Upper lobe of left lung (tissue), 6 donors: ENCODE measurements at places on chromosomes 5 and 9.
A peak's percentile ranks its signal among the peaks of the same experiment; 100 is the strongest.

DNA sequence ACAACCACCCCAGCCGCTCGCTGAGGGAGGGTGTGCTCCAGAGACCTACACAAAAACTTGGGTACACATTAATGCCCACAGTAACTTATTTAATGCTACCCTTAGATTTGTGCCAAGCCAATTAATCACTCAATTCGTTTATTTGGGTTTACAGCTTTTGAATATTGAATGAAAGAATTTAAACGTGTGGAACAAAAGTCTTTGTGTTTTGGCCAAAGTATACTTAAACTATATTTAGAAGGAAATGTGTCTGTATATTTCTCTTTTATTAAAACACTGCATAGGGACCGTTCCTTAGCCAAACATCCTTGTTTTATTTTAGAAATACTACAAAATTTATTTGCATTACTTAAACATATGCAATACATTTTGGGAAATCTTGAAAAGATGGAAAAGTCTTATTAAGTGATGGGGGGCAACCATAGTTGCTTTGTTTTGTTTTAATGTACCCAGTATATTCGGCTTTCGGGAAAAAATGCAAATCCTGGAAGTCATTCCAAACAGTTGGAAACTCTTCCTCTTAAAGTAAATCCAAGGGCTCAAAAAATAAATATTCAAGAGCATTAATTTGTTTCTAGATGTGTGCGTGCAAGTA is 11.8 kb downstream of the ZNF608 start:
- DNase-seq: no peak

DNA sequence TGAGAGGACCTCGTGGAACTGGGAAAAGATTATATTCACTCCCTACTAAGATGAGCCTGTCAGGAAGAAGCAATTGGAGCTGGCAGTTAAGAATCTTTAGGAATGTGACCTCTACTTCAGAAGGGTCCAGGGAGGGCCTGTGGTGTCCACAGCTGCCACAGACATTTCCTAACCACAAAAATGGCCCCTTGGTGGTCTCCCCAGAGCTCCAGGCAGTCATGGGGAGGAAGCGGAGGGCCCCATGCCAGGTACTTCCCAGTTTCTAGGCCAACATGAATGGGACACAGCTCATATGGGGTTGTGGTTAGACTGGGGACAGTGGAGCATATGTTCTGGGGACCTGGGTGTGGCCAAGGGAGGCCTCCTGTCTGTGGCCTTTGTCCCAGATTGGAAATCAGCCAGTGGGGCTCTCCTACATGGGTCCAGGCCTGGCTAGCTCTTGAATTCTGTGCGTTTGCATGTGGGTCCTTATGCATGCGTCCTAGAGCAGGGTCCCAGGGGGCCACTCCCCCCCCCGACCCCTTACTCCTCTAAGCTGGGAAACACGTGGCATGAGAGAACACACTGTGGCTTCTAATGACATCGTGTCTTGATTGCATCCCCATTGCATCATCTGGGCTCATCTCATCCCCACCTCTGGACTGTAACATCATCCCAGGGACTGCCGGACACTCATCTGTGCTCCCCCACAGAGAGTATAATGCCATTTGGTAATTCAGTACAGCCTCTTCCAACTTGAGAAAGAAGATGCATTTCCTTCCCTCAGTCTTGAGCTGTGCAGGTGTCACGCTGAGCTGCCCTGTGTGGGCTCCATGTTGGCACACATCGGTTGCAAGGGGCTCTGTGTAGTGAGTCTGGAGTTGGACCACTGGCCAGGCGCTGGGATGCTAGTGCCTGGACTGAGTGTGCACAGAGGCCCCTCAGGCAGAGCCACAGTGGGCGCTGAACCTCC is 31.3 kb downstream of the IRF1 start:
- DNase-seq: peak; percentile 73

GRCh38 chr5:62341783-62342475 is 35.9 kb downstream of the KIF2A start:
- DNase-seq: no peak

GRCh38 chr5:178461004-178461730 is 129.0 kb downstream of the COL23A1 start:
- DNase-seq: no peak

GRCh38 chr5:18686253-18686652 is 1052.0 kb downstream of the TAF11L14 start:
- no peak for DNase-seq

GRCh38 chr9:34381323-34381722 is 4.6 kb upstream of the MYORG start:
- DNase-seq: no peak

DNA sequence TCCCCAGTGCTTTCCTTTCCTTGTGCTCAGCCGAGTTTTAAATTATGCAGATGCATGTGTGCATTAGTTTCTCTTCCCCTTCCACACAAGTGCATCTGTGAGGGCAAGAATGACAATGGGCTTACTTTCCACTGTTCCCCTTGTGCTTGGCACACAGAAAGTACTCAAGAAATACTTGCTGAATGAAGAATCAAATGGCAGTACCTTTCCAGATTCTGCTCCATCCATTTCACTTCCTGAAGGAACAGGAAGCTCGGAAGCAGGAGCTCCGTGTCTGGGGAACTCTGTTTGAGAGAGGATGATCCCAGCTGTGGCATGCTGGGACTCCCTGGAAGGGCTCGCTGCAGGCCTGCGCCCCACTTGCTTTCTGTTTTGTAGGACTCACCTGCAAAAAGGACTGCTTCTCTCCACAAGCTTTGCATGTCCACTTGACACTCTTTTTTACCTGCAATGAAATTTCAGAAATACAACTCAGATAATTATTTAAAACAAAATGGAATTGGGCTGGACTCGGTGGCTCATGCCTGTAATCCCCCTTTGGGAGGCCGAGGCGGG is 5.5 kb downstream of the MRNIP start:
- DNase-seq: no peak

DNA sequence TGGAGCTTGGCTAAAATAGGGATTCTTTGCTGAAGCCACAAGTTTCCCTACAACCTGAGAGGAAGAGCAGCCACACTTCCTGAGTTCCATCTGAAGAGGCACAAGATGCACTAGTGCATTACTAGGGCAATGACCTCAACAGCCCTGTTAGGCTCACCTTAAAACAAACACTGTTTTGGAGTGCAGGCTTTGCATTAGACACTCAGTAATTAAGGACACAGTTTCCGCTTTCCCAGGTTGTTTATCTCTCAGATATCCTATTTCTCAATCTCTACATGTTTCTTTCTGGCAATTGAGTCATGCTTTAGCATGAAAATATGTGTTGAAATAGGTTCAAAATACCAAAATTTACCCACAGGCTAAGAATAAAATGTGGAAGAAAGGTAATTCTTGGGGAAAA is 34.2 kb downstream of the EMB start:
- DNase-seq: no peak

DNA sequence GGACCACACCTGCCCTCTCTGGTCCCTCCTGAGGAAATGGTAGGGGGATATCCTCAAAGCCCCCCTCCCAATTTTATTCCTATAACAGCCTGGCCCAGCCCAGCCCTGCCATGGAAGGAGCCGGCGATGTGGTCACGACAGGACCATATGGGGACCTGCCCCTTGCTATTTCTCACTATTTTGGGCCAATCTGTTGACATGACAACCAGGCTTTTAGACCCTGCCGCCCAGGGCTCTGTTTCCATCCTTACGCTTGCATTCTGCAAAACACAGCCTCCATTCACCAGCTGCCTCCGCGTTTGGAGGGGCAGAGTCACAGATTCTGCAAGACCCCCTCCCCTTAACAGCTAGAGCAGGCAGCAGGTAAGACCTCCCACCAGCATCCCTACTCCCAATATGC is 112.2 kb downstream of the GABBR2 start:
- DNase-seq: no peak

- DNase-seq: no peak
Observed at GRCh38 chr9:4986783-4987182, 1.7 kb downstream of the JAK2 start.

GRCh38 chr5:83149671-83150070 is 72.3 kb downstream of the XRCC4 start:
- no peak for DNase-seq

DNA sequence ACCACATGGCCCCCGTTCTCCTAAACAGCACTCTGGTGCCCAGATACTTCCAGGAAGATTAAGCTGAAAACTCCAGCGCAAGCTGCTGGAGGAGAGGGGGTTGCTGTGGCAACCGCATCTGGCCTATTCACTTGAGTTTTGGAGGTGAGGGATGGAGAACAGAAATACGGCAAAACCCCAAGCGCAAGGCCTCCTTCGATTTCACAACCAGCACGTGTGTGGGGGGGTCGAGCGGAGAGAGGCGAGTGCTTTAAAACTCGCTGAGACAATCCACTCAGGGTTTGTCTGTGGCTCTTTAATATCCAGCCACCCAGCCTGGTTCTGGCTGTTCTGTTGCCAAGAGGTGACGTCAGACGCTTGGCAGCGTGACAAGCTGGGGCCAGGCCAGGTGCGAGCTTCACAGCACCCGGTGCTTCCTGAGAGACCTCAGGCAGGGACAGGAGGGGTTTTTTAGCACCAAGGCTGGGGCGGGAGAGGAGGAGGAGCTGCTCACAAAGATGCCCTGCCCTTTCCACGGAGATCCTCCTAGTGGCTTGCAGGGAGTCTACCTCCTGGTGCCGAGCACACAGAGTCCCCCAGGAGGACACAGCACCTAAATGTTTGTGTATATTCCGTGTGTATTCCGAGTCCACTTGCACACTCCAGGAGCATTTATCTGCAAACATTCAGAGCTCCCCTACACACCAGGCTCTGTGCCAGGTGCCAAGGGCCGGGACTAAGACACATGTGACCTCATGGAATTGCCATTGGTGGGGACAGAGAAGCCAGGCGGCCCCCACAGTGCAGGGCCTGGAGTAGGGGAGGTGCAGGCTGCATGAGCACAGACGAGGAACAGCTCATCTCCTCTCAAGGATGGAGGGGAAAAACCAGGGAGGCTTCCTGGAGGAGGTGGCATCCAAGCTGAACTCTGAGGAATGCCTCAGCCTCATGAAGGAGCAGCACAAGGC is 194.6 kb downstream of the OLFM1 start:
- DNase-seq: peak; percentile 75

DNA sequence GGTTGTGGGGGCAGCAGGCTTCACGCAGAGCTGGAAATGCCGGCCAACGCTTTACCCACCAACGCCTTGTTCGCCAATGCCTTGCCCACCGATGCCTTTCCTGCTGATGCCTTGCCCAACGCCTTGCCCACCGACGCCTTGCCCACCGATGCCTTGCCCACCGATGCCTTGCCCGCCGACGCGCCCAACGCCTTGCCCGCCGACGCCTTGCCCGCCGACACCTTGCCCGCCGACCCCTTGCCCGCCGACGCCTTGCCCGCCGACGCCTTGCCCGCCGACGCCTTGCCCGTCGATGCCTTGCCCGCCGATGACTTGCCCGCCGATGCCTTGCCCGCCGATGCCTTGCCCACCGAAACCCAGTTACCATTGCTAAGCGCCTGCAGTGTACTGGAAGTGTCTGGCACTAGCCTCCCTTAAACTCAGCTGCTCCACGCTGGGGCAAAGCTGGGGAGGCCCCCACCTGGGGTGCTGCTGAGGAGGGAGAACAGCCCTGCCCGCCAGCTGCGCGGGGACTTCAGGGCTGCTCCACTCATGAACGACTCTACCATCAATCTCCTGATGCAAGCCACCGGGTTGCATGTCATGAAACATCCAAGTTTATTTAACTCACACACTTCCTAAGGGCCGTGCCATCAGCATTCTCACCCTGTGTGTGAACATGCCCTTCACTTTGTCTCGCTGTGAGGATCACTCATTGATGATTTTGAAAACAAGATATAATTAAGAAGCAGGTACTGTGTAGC is 1.8 kb downstream of the SLC6A18 start:
- no peak for DNase-seq

DNA sequence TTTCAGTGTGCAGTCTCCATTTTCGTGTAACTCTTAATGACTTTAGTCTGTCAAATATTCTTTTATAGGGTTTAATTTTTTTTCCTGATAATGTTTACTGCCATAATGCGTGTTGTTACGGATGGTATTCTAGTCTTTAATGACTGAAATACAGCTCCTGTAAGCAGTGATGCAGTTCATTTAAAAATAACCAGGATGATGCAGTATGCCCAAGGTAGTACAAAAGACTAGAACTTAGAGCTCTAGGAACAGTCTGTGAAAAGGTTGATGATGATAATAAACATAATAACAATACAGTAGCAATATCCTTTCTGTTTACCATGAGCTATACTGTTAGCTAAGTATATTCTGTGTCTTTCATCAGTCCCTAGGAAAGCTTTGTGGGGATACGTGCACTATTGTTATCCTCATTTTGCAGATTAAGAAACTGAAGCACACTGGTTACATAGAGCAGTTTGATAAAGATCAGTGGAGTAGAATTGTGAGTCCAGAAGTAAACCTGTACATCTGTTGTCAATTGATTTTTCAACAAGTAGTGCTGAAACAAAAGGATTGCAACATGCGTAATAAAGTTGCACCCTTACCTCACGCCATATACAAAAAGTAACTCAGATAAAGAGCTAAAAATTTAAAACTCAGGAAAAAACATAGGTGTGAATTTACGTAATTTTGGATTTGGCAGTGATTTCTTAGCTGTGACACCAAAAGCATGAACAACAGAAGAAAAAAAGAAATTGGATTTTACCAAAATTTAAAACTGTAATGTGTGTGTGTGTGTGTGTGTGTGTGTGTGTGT is 64.5 kb downstream of the MTREX start:
- no peak for DNase-seq

DNA sequence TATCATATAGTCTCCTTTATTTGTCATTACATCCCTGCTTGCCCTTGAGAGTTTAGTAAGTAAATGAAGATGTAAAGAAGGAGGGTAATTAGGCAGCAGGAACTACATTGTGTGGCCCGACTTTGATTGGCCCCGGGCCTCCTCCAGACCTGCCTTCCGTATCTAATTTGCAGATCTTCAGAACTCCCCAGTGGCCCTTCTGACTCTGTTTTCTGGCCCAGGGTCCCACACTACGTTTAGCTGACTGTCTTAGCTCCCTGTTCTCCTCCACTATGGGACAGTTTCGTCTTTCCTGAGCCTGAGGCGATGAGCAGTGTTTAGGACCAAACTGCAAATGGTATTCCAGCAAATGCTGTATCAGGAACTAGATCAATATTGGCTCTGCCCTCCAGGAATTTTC is 21.6 kb upstream of the CTSL start:
- DNase-seq: no peak

DNA sequence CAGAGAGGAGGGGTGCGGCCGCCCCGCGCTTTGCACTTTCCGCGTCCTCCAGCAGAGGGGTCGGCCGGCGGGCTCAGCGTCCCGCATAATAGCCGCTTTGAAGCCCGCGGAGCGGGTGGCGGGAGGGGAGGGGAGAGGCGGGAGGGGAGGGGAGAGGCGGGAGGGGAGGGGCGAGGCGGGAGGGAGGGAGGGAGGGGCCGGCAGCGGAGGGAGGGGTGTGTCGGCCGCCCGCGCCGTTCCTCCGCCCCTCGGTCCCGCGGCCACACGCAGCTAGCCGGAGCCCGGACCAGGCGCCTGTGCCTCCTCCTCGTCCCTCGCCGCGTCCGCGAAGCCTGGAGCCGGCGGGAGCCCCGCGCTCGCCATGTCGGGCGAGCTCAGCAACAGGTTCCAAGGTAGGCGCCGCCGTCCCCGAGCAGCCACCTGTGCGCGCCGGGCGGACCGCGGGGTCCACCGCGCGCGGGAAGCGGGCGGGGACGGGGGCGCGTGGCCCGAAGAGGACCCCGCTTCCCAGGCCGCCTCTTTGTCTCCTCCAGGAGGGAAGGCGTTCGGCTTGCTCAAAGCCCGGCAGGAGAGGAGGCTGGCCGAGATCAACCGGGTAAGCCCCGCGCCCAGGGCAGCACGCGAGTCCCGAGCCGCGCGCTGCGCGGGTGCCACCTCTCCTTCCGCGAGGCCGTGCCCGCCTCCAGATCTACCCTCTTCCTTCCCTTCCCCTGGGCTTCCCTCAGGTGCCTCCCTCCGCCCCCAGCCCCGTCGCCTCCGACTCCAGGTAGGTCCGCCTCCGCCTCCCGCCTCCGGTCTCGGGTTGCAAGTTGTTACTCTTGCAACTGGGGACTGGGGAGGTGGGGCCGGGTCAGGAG is at the start of gene AIF1L:
Gene AIF1L, plus strand, starts transcription at position 263 of the 857 bp plus-strand sequence. Its CDS starts 99 bp downstream, at position 362.
- peak; percentile 34 for DNase-seq
